ENCODE measurements at places on chromosomes 13 and 19.
A peak's percentile ranks its signal among the peaks of the same experiment; 100 is the strongest.

- DNase-seq, result no peak
Measured at GRCh38 chr13:105948143-105948542, 587.3 kb downstream of the EFNB2 start.

DNA sequence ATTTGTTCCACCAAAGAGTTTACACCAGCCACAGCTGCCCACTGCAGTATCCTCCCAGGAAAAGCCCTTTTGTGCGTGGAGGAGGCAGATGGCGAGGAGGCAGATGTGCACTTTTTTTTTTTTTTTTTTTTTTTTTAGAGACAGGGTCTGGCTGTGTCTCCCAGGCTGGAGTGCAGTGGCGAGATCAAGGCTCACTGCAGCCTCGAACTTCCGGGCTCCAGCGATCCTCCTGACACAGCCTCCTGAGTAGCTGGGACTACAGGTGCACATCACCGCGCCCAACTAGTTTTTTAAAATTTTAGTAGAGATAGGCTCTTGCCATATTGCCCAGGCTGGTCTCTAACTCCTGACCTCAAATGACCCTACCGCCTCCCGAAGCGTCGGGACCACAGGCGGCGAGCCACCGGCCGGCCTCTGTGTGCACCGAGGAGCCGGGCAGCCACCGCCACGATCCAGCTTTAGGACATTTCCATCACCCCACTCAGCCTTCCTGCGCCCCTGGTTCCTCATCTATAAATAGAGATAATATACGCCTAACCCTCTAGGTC lies 563 bp upstream of the PDCD5 start:
- peak; percentile 56 for DNase-seq

DNA sequence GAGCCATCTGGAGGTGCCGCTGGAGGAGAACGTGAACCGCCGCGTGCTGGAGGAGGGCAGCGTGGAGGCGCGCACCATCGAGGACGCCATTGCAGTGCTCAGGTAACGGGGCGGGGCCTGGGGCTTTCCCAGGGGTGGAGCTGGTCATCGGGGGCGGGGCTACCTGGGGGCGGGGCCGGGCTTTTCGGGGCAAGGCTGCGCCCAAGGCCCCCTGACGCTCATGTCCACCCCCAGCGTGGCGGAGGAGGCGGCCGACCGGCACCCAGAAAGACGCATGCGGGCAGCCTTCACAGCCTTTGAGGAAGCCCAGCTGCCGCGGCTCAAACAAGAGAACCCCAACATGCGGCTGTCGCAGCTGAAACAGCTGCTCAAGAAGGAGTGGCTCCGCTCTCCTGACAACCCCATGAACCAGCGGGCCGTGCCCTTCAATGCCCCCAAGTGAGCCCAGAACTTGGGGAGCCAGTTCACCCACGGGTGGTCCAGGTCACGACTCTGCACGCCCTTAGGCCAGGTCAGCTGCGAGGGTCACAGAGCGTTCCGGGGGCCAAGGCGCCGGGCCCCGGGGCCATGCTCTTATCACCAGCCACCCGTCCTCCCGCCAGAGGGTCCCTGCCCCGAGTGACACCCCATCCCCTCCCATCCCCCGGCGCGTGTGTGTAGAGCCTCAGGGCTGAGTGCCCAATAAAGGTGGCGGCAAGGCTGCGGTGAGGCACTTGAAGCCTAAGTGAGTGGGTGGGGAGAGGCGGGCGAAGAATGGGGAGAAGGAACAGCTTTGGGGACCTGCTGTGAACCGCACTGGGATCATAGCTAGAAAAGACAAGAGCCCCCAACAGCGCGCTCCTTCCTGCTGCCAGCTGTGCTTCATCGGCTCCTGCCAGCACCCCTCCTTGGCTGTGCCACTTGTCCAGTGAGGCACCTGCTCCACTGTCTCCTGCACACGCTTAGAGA lies 10.7 kb downstream of the CCDC124 start:
- DNase-seq, result no peak

DNA sequence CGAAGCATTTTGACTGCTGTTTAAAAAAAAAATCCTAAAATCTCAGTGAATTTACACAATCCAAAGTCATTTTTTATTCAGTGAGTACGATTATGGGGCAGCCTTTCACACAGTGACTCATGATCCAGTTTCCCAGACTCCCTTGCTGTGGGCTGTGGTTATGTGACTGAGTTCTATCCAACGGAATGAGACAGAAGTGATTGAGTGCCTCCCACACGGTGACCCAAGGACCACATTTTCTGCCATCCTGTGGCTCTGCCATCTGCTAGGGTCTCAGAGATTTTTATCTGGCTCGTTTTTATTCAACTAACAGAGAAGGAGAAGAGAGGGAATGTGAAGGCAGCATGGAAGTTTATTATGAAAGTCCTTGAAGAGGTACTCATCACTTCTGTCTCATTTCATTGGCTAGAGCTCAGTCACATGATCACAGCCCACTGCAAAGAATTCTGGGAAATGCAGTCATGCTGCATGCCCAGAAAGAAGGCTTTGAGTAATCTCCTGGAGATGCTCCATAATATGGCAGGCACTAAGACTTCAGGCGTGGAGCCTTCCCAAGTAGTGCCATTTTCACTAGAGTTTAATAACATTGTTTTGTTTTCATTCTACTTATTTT lies 999.4 kb downstream of the UQCRFS1 start:
- DNase-seq, result no peak

DNA sequence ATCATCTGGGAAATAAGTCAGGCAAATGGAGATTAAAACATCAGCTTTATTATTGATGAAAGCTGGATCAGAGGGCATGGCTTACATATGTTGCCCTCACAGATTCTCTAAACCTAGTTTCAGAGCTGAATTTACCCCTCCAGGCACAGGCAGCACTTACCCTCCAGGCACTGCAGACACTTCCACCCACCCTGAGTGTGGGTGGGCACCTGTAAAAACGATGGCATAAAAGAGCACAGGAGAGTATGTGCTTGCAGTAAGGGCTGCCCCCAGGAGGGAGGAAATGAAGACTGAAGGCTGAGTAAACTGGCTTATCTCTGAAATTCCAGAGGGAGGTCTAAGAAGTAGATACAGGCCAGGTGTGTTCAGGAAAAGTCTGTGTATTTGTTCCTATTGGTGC lies 185.0 kb upstream of the HTR2A start:
- DNase-seq, result no peak

- no peak for DNase-seq
Measured at GRCh38 chr19:49870309-49870901, 3.0 kb upstream of the PNKP start.

DNA sequence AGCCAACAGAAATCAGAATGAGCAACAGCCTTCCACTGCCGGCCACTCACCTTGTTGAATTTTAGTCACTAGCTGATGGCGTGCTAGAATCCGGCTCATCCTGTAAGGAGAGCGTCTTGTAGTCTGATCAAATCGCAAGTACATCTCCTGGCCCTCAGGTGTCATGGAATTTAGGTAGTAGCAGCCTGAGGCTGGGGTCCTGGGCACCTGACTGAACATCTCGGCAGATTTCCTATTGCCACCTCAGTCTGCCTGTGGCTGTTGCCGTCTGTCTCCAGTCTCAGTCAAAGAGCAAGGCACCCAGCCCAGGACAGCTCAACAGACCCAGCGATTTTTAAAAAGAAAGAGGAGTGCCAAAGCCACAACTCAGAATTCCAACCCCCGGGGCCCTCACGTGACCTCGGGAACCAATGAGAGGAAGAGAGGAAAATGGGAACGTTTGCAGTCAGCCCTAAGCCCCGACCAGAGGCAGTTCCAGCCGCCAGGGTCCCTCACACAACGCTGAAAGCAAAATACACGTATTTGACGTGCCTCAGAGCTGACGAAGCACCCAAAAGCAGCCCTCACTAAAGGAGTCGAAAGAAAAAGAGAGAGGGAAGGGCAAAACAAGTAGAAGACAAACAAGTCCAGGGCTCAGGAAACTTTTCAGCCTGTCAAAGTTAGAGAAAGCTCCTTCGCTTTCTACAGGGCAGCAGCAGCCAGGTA lies at the start of gene STARD13:
STARD13 (minus strand) TSS at position 336 of the 705 bp plus-strand sequence; CDS start at position 219, 117 bp downstream.
- peak; percentile 32 for DNase-seq

DNA sequence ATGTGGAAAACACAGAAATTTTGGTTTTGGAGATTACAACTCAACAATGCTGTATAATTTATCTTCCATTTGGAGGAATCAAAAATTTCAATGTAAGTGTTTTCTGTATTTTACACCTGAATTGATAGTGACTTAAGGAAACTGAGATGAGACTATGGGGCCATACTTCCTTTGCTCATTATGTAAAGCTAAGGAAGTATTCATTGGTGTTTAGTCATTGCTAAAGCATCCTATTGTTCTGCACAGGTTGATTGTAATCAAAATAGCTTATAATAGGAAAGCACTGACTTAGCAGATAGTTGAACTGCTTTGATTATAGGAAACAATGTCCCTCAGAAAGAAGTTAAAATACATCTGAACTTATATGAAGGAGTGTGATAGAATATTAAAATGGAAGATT lies 244.4 kb upstream of the SLITRK5 start:
- no peak for DNase-seq

DNA sequence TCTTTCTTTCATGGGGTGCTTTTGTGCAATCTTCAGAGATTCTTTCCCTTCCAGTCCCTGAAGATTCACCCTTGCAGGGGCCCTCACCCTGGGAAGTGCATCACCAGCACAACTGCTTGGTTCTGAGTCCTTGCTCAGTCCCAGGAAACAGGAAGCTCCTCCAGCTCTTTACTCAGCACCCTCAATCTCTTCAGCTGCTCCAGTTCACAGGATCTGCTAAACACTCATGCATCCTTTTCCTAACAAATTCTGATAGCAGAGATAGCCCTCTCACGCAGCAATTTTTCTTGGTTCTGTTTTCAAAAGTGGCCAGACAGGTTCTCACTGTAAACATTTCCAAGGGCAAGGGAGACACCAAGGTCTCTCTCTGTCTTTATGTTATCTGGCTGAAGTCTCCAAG lies 823.1 kb downstream of the LIG4 start:
- no peak for DNase-seq

DNA sequence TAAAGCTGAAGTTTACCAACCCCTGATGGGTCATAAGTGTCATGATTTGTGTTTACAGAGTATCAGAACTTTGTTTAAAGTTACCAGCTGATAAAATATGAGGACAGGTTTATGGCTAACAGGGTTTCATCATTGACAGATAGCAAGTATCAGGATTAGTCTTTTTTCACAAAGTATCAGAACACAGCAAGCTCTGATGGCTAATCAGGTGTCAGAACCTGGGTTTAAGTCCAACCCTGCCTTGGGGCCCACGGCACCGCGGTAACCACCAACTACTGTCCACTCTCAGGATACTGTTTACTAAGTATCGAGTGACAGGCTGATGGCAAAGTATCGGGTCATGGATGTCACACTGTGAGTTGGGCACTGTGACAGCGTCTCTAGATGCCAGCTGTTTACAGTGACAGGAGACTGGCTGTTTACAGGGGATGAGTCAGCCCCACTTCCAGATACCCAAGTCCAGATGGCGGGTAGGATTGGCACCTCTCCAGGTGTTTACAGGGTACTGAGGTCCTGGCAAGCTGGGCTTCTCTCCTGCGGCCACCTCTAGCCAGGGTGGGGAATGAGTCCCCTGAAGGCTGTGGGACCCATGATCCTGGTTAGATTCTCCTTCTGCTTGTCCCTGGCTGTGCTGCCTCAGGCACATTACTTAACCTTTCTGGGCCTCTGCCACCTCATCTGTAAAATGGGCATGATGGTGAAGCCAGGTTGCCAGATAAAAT lies 21.8 kb downstream of the ARRDC2 start:
- DNase-seq, result peak; percentile 66
